ENCODE measurements at places on chromosomes 2 and 18.

DNA sequence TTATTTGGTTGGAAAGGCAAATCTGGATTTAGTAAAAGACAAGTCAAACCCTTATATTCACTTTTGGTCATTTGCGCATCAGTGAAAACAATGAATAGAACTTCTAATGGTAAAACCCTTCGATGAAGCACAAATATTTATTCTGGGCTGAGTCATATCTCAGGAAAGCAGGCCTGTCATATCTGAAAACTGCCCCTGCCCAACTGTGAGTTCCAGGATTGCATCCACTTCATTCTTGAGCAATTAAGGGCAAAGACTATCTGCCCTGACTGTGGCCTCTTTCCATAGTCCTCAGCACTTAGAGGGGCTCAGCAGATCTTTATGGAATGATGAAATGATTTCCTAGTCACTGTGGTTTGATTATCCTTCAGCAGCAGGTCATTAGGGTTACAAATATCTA, 795.2 kb upstream of the ID2 start:
- peak; percentile 67 for DNase-seq

DNA sequence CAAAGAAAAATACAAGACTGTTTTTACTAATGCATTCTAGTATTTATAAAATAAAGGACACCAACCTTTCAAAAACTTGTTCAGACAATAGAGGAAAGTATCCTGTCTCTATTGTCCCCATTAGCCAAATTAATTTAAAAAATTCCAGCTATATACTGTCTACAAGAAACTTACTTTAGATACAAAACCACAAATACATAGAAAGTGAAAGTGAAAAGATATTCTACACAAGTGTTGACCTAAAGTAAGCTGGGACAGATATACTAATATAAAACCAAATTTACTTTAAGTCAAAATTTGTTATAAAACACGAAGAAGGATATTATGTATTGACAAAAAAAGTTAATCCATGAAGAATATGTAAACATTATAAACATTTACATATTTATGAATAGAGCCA, 893.3 kb upstream of the TMEFF2 start:
- DNase-seq: no peak

GRCh38 chr18:25497151-25497794, 145.3 kb upstream of the ZNF521 start:
- no peak for DNase-seq

DNA sequence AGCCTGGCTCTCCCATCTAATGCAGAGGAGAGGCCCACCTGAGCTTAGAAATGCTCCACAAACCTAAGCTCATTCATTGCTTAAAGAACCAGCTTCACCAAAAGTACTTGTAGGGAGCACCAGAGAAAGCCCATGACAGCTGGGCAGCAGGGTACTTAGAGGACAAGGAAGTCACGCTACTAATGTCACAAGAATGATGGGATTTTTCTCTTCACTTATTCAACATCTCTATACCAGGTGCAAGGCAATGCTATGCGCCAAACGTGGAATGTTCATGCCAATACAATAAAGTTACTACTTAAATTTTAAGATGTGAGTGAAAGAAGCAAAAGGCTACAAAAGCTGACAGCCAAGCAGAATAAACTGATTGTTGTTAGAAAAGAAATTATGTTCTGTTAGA, 36.0 kb downstream of the LONRF2 start:
- no peak for DNase-seq

GRCh38 chr18:79601234-79601633, 78.4 kb upstream of the CTDP1 start:
- DNase-seq: no peak

DNA sequence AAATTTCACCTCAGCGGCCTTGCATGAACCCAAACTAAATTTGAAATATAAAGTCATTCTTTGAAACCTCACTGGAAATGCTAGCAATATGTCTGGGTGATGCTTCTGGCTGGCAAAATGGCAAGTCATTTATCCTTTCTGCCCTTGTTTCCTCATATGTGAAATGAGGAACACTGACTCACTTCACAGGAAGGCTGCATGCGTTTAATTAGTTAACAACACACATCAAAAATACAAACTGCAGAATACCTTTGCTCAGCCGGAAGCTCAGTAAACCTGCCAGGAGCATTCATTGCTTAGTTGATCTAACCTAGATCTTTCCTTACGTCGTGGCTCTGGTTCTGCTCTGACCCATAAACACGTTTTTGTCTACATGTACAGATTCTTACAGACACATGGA, 214.2 kb upstream of the ACVR2A start:
- DNase-seq: peak; percentile 70

DNA sequence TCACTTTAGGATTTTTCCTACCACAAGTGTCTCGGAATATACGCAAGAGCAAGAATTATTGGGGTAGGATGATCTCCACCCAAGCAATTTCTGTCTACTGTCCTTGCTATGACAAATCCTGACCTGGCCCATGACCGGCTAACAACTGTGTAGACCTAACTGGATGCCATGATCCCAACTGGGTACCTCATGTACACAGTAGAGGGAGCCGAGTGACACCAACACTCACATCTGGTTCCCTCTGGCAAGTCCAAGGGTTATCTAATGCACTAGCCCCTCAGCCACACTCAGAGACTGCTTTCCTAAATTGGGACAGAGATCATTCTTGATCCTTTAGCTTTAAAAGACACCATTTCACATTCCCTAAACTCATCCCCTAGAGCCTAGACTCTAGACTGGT, 60.7 kb upstream of the ZNF532 start:
- DNase-seq: no peak

GRCh38 chr2:202171241-202171825, 67.1 kb downstream of the SUMO1 start:
- peak; percentile 29 for DNase-seq

DNA sequence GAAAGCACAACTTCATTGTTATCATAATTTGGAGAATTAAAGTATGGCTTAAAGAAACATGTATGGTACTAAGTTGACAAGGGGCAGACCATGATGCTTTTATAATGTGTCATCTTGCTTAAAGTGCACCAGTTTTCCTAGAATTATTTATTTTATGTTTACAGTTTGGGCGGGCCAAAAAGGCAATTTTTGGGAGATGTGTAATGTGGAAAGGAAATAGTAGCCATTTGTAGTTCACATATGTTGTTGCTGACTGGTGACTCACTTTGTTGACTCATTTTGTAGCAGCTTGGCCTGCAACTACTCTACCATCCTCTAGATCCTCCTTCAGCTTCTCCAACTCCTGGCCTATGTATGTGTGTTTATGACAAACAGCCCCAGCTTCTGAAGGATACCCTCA, 7.7 kb downstream of the ZSCAN30 start:
- DNase-seq: peak; percentile 39

DNA sequence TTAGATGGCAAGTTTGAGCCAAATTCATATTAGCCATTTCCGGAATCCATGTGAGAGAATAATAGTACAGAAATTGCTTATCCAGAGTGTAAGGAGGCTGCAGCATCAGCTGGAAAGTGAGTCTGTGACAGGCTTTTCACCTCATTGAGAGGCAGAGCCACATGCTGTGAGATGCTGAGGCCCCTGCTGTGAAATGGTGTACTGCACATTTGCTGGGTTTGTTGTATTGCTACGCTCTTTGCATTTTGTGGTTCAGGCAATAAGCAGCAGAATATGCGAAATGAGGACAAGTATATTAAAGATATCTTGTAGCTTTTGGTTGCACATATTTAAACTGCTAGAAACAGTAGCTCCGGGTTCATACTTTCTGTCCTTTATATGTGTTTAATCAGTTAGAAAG, 37.0 kb downstream of the NABP1 start:
- no peak for DNase-seq

DNA sequence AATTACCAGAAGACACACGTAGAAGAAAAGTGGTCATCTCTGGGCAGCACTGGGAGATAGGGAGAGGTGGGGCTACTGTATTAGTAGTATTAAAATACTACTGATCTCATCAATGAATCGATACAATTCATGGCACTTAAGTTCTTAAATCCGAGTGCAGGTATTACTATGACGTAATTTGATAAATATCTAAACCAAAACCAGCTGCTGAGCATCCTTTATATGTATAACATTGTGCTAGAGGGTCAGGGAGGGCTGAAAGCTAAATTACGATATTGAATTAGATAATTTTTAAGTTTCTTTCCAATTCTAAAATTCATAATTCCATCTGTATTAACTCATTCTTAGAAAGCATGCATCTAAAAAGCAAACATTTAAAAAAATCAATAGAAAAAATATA, 25.3 kb downstream of the DARS1 start:
- DNase-seq: no peak

- no peak for DNase-seq
These were observed 116.9 kb upstream of the FHL2 start for GRCh38 chr2:105515581-105516415.

DNA sequence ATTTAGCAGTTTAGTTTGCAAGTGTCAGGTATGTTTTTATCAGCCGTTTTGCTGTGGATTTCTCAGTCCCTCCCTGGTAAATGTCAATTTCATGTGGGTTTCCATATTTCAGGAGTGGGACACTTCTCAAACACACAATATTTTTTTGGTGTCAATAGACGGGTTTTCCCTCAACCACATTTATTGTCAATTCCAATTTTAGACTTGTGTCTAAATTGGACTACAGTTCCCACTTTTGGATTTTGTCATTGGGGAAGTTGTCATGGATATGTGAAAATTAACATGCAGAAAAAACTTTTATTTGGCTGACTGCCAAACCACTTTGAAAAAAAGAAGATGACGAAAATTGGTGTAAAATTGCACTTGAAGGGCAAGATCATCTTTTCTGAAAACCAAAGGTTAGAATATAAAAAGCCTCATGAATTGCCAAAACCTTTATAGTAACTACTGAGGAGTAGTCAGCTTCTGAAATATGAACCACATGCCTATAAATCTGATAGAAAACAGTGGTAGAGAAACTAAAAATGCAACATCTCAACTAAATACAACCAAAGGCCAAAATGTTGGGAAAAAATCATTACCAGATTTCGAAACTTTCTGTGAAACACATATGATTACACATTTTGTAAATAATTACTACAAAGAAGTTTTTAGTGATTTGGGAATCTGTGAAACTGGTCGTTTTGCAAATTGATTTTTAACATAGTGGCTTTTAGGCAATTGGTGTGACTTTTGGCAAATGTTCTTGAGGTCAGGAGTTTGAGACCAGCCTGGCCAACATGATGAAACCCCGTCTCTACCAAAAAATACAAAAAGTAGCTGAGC, 106.4 kb downstream of the BCL2L11 start:
- peak; percentile 87 for DNase-seq

GRCh38 chr2:235654103-235654813, 160.4 kb downstream of the AGAP1 start:
- no peak for DNase-seq

DNA sequence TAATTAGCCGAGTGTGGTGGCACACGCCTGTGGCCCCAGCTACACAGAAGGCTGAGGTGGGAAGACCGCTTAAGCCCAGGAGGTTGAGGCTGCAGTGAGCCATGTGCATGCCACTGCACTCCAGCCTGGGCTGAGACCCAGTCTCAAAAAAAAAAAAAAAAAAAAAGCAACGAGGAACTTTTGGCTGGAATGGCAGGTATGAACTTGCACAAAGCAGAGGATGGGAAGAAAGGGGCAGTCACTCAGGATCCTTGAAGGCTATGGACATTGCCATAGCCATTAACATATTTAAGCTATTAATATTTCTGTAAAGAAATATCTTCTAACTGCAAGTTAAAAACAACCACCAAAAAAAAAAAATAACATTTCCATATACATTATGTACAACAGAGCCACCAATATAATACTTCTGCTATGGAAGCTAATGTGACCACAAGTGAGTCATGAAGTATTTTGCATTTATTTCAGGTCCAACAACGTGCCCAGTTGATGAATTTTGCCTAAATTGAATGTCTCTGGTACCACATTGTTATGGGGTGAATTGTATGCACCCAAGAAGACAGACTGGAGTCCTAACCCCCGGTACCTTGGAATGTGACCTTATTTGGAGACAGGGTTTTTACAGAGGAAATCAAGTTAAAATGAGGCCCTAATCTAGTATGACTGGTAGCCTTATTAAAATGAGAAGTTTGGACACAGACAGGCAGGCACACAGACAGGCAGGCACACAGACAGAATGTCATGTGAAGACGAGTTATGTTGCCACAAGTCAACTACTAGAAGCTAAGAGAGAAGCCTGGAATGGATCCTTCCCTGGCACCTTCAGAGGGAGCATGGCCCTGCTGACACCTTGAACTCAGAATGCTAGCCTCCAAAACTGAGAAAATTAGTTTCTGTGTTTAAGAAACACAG, 102.8 kb downstream of the RBMS1 start:
- peak; percentile 48 for DNase-seq

DNA sequence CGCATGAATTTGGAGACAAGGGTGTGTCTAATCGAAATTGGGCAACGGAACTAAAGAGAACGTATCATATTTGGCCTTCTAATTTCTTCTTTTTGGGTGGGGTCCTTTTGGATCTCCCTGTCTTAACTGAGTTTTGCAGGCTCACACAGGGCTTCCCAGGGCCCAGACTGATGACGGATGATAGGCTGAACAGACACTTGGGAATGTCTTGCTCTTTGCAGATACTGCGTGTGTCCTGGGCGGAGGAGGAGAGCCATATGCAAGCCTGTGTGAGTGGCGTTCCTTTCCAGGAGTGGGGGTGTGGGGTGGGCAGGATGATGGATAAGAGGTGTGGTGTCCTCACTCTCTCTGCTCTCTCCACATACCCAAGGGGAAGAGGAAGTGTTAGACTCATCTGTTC, 40.1 kb downstream of the TNP1 start:
- no peak for DNase-seq

DNA sequence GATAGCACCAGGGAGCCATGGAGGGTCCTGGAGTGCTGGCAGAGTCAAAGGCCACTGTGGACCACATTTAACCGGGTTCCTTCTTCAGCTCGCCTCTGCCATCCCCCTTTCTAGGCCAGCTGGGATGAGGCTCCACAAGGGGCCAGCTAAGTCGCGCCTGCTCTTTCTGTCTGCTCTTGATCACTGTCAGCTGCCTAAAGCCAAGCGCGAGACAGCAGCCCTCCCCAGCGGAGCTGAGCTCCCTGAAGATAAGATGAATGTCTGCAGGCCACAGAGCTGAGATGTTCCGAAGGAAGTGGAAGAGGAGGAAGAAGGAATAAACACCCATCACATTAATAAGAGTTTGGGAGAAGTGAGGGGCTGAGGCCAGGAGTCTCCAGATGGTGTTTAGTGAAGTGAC, 99.6 kb downstream of the CELF4 start:
- no peak for DNase-seq

GRCh38 chr2:14633461-14634181, 1.1 kb downstream of the LRATD1 start:
- no peak for DNase-seq

DNA sequence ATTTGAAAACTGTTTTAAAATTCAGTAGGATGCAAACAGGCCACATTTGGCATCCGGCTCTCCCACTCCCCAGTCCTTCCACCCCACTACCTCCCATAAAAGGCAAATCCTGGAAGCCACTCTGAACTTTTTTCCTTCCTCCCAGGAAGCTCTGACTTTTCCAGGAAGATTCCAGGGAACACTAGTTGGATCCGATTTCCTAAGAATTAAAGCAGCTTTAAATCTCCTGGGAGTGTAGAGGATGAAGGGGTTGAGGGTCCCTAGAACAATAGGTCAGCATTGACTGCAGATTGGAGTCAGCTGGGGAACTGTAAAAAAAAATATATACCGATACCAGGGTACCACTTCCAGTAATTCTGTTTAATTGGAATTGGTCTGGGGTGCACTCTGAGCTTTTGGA, 76.9 kb downstream of the CRIM1 start:
- no peak for DNase-seq

GRCh38 chr2:213316001-213316735, 31.9 kb downstream of the SPAG16 start:
- no peak for DNase-seq
